ENCODE measurements at places on chromosomes 1 and 21.

GRCh38 chr1:111251570-111251969 lies 24.1 kb downstream of the CHI3L2 start:
- DNase-seq = no peak

GRCh38 chr1:11507309-11507708 lies 28.4 kb downstream of the DISP3 start:
- no peak for DNase-seq

DNA sequence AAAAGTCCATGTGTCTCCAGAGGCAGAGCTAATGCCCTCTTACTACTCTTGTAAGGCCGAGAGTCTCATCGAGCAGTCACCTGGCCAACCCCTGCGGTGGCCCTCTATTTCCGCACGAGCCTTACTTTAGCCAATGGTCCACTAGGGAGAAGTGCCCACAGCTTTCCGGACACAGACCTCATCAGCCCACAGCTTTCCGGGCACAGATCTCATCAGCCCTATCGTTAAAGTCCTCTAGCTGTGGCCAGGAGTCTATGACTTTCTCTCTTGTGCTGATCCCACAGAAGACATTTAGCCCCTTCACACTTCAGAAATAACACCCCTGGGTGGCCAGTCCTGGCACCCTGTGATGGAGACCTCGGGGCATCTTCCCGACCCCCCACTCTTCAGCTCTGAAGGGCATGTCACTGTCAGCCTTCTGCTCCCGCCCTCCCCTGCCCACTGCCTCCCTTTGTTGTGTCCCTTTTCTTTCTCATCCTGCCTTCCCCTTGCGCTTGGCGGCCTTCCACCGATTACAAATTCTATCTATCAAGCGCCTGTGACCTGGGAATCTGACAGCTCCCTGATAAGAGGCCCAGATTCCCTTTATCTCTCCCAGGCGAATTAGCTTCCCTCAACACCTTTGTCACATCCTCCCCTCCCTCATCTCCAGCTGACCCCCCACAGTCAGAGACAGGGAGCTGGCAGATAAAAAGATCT lies 161.0 kb downstream of the PLXNA2 start:
- DNase-seq = no peak

DNA sequence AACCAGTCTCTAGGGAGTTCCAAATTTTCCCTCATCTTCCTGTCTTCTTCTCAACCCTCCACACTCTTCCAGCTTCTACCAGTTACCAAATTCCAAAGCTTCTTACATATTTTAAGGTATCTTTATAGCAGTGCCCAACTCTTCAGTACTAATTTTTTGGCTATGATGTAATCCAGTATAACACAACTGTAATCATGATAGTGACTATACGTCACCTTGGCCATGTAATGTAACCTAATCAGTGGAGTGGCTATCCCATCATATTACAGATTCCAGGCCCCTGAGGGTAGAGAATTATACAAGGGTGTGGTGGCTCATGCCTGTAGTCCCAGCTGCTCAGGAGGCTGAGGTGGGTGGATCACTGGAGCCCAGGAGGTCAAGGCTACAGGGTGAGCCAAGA lies 143.2 kb downstream of the CLEC20A start:
- DNase-seq = no peak

DNA sequence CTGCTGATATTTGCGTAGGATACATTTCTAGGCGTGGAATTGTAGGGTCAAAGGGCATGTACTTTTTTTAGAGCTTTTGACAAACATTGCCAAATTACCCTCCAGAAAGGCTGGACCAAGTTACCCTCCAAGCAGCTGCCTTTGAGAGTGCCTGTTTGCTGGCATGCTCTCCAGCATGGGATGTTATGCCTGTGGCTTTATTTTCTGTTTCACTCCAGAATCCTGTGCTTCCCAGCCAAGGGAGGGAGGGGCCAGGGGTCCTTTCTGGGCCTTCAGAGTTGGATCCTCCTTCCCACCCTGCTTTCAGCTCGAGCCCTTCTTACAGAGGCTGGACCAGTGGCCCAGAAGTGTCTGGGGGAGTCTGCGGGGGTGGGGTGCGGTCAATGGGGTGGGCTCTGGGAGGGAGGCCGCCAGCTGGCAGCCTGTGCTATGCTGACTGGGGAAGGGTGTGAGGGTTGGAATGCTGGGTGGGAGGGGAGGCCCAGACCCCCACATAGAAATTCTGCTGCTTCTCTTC lies 81.2 kb downstream of the EPHB2 start:
- no peak for DNase-seq
